ENCODE measurements at places on chromosomes 11 and 22.
A peak's percentile ranks its signal among the peaks of the same experiment; 100 is the strongest.

GRCh38 chr11:16780146-16780545 lies 41.7 kb downstream of the C11orf58 start:
- DNase-seq, result no peak

DNA sequence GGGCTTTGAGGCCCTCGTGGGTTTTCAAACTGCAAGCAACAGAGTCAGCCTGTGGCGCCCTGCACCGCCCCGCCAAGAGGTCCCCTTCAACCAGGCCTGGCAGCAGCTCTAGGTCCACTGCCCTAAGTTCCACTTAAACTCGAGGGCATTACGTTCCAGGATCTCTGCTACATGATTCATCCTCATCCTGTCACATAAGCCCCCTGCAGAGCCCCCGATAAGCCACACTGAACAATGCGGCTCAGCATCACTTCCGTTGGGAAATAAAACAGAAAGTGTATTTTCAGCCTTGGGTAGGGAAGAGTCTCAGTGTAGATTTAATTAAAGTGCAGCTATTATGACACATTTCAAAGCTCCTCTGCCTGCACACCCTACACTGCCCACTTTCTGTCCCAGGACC lies 24.6 kb downstream of the SULT4A1 start:
- no peak for DNase-seq

DNA sequence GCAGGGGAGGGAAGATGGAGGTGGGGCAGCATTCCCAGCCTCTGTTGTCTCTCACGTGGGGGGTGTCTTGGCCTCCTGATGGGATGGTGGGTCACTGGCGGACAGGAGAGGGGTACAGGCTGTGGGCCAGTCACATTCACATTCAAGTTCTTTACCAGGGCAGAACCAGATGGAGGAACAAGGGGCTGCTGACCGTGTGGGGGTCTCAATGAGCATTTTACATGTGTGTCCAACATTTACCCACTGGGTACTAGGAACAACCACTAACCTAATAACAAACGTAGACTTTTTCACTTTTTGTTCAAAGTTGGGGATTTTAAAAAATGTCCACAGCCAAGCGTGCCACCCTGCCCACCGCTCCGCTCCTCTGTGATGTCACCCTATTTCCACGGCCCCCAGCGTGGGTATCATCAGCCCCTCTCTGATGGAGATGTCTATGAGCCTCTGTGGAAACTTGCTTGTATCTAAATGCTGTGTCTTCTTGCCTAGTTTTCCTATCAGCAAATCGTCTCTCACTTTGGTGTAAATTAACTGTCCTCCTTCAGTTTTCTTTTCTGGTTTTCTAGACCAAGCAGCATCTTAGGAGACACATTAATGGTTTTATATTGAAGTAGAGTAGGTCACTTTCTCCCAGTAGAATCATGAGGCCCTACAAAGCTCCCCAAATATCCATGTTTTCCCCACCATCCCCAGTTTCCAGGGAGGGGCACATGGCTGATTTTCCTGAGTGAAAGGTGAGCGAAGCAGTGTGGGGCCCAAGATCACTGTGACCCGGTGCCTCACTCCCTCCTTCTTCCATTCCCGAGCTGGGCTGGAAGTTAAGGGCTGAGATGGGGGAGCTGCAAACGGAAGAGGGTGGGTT lies 936.7 kb downstream of the BRD1 start:
- DNase-seq, result no peak

DNA sequence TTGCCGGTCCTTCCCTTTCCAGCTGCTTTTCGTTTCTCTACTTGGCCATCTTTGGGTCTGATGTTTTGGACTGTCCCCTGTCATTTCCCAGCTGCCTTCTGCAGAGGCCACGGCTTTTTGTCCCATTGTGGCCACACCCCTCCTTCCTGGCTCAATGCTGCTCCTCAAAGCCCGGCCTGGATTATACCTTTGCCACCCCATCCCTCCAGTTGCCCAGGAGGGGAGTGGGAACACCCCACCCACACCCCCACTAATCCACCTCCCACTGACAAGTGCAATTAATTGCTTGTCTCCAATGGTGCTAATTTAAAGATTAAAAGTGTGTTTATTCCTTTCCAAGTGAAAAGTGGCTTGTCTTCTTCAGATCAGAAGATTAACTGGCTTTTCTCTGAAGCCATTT lies 34.2 kb upstream of the CSNK2A3 start:
- no peak for DNase-seq

- DNase-seq, result no peak
These were observed 47.5 kb upstream of the SPATA19 start for GRCh38 chr11:133892584-133893380.

- no peak for DNase-seq
These were observed 16.2 kb downstream of the CD6 start for GRCh38 chr11:60987577-60988277.

- DNase-seq, result peak; percentile 92
These were observed 29.5 kb upstream of the WNT7B start for GRCh38 chr22:46006379-46007002.

DNA sequence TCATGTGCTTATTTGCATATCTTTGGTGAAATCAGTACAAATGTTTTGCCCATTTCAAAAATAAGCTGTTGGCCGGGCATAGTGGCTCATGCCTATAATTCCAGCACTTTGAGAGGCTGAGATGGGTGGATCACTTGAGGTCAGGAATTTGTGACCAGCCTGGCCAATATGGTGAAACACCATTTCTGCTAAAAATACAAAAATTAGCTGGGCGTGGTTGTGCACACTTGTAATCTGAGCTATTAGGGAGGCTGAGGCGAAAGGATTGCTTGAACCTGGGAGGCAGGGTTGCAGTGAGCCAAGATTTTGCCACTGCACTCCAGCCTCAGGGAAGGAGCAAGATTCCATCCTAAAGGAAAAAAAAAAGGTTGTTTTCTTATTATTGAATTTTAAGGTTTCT lies 136.0 kb downstream of the SWAP70 start:
- no peak for DNase-seq

DNA sequence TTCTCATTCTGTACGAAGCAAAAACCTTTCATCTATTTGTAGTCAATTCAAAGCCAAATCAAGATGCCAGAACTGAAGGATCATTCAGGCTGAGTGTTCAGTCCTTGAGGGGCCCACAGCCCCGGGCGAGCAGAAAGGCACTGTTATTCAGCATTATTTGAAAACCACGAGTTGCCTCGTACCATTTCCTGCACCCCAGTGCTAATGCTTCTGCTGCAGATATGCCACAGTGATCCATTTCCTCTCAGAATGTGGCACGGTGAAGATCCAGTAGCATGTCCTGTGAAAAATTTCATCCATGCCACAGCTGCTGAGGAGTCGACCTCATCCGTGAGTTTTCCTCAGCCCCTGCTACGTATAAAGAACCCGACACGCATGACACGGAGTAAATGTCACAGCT lies 85.4 kb downstream of the OSBP2 start:
- DNase-seq, result no peak

DNA sequence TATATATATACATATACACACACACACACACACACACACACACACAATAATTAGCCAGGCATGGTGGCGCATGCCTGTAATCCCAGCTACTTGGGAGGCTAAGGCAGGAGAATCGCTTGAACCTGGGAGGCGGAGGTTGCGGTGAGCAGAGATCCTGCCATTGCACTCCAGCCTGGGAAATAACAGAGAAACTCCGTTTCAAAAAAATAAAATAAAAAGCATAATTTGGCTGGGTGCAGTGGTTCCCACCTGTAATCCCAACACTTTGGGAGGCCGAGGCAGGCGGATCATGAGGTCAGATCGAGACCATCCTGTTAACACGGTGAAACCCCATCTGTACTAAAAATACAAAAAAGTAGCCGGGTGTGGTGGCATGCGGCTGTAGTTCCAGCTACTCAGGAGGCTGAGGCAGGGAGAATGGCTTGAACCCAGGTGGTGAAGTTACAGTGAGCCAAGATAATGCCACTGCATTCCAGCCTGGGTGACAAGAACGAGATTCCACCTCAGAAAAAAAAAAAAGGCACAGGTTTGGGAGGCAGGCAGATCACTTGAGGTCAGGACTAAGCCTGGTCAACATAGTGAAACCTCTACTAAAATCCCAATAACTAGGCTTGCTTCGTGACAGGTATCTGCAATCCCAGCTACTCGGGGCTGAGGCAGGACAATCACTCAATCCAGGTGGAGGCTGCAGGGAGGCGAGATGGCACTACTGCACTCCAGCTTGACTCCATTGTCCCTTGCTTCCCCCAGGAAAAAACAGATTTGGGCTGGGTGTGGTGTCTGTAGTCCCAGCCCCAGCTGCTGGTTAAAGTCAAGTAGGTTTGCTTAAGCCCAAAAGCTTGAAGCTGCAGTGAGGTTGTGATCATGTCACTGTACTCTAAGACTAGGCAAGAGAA lies 11.8 kb upstream of the WDR74 start:
- no peak for DNase-seq

- DNase-seq, result no peak
These were observed 138.1 kb upstream of the SORL1-AS1 start for GRCh38 chr11:121590772-121591404.

DNA sequence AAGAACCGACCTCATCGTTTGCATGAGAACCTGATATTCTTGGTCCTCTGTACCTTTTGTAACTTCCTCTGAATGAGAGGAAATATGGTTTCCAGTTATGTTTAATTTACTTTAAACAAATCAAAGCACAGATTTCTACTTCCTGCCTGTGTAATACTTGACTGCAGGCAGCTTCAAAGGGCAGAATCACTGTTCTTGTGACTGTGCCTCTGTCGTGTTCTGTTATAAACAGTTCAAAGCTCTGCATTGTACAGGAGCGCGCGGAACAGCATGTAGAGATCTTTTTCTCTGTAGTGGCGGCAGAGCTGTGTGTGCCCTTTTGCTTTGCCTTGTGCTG lies 73.2 kb upstream of the CLDN5 start:
- DNase-seq, result no peak

GRCh38 chr22:40743768-40744167 lies 64.5 kb downstream of the MCHR1 start:
- no peak for DNase-seq

DNA sequence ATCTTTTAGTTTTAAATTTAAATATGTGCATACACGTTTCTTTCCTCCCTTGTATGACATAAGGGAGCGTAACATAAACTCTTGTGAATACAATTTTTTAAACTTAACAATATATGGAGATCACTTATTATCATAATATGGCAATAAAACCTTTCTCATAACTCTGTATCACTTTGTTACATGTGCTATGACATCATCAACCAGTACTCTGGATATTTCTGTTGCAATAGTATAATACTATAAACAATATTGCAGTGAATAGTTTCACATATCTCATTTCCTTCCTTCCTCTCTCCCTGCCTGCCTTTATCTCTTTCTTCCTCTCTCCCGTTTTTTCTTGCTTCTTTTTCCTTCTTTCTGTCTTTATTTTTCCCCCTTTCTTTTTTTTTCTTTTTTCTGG lies 1278.0 kb upstream of the CNTN5 start:
- no peak for DNase-seq

GRCh38 chr11:109747839-109748238 lies 325.8 kb downstream of the C11orf87 start:
- DNase-seq, result no peak

DNA sequence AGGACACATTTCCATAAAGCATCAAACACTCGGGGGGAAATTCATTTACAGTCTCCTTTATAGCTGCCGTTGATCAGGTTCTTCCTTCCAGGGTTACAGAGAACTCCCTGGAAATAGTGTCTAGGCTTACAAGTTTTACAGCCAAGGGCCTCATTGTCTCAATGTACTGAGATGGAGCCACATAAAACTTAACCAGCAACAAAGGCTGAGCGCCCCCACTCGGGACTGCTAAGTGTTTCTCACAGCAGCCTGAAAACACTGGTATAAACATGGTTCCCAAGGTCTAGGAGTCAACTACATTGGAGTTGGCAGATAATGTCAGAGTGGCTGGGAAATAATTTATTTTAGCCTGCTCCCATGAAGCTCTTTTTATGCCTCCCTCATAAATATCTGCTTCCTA lies 686.2 kb downstream of the OPCML start:
- DNase-seq, result no peak

- DNase-seq, result no peak
These were observed 42.1 kb downstream of the KDM2A start for GRCh38 chr11:67160872-67161783.

DNA sequence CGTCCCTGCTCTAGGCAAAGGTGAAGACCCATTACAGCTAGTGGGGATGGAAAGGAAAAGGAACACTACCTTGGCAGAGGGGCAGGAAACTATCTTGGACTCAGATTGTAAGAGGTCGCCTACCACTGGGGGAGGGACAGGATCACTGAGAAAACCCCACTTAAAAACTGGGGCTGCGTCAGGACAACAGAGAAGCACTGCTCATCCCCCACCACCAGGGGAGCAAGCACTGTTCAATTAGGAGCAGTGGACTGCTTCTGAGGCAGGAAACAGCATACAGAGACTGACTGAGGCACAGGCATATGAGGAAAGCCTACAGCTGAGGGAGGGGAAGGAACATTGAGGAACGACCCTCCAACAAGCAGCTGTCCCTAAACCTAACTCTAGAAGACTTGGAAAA lies 20.8 kb upstream of the DLAT start:
- DNase-seq, result no peak

- no peak for DNase-seq
These were observed 70.4 kb downstream of the MYO7A start for GRCh38 chr11:77198440-77198849.

DNA sequence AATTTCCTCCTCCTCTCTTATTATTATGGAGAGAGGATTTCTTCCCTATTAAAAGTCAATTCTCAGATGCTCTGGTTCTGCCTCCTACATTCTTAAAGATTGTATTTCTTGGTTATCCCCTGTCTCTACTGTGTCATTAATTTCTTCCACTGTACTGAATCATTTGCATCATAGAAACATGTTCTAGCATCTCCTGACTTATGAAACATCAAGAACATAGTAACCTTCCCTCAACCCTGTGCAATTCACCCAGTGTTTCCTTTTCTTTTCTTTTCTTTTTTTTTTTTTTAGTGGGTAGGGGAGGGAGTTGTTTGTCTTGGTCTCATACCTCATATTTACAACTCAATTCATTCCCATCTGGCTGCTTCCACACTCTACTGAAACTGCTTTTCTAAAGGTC lies 288.0 kb upstream of the PLET1 start:
- no peak for DNase-seq

GRCh38 chr11:122516686-122517085 lies 138.8 kb upstream of the UBASH3B start:
- DNase-seq, result no peak

All from T-helper 17 cell (primary cell).